Stimulated activated CD4-positive, alpha-beta T cell treated with anti-CD3 and anti-CD28 coated beads, TNF-alpha, amount 100 ng/mL, for 4 hours (primary cell): ENCODE measurements at places on chromosomes 6 and 20.

DNA sequence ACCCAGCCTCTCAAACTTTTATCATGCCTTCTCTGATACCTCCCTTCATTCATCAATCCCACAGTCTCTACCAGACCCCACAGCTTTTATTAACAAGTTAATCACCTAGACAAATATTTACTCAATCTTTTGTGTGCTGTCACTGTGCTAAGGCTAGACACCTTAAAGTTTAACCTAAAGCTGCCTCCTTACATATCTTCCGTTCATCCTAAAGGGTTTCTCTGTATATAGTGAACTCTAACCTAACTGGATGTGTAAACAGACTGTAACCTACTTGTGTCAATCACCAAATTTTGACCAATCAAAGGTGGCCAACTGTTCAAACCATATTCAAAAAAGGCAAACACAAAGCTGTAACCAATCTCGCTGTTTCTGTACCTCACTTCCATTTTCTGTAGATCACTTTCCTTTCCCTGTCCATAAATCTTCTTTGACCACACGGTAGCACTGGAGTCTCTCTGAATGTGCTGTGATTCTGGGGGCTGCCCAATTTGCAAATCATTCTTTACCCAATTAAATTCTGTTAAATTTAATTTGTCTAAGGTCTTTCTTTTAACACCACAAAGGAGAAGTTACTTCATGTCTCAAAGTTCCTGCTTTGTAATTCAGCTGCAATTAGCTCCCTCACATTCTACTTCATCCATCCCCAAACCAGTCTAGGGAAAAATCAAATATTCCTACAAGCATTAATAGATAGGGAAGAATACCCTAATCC is 72.5 kb downstream of the ARHGAP18 start:
- no peak for DNase-seq

DNA sequence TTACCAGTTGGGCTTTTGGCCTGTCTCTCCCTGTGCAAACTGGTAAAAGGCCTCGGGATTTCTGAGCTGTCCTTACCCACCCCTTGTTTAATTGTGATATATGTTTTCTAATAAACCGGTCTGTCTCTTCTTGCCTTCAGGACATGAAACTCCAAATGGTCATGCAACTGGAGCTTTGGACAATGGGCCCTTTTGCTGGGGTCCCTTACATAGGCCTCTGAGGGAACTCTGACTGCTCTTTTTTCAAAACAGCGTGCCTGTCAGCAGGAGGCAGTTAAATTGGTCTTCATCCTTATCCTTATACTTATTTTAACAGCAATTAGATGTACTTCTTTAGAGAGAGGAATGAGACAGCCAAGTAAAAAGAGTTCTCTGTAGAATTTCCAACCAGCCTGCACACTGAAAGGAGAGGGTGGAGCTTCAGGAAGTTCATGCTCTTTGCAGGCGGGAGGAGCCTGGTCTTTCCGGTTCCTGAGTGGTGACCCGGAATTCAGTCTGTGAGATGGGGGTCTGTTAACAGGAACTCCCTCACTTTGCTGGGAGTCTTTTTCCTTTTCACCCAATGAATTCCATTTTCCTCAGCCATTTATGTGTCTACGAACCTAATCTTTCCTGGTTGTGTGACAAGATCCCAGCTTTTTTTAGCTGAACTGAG is 299.6 kb upstream of the GJE1 start:
- no peak for DNase-seq

DNA sequence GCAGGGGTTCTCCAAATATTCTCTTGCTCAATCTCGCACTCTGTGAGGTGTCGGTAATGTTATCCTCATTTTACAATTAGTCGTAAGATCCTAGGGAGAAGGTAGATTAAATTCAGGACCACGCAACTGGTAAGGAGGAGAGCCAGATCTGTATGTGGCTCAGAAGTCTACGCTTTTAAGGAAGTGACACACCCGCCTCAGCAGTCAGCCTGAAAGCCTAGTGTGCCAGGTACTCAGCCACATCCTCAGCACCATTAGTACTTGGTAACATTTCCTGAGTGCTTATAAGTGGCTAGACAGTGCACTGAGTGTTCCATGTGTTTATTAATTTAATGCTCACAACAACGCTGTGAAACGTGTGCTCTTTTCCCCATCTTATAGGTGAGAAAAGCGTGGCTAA is 63.7 kb downstream of the DHX35 start:
- DNase-seq, result no peak

- no peak for DNase-seq
Observed at GRCh38 chr20:43987531-43987930, 72.9 kb downstream of the TOX2 start.

DNA sequence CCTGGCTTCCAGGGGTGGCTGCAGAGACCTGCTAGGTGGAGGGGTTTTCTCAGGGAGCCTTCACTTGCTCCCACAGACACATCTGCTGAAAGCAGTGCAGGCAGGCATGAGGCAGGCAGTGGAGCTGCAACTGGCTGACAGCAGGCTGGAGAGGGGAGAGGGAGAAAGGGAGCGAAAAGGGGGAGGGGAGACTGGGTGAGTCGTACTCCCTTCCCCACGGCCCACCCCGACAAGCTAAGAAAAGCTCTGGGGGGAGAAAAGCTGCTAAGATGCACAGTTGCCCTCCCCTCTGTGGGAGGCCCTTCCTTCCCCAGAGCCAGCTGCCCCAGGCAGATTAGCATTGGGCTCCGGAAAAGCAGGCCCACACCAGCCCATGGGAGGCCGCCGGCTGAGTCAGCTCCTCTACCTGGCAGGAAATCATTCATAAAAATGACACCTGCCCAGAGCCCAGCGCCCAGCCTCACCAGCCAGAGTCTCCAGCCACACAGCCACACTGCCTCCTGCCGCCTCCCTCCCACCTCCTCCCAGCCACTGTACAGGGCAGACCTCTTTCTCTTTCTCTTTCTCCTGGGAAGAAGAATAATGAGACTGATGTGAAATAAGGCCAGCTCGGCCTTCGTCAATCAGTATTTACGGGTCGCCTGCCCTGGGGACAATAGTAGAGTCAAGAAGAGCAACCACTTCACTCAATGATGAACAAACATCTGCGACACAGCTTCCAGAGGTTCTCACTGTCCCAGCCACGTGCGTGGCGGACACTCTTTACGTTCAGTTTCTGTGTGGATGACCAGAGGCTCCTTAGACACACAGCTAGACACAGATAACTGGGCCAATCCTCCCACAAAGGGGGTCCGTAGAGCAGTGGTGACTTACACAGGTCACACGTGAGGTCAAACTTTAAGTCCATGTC is 7.7 kb upstream of the C20orf203 start:
- no peak for DNase-seq

GRCh38 chr6:93243231-93243778 is 176.1 kb downstream of the EPHA7 start:
- no peak for DNase-seq

- no peak for DNase-seq
Observed at GRCh38 chr6:83310046-83310445, 116.9 kb downstream of the RWDD2A start.

- no peak for DNase-seq
Observed at GRCh38 chr20:63536997-63537524, at the start of gene PTK6. Gene PTK6 (minus strand): TSS chr20:63537376. CDS start chr20:63537314, 62 bp downstream.

DNA sequence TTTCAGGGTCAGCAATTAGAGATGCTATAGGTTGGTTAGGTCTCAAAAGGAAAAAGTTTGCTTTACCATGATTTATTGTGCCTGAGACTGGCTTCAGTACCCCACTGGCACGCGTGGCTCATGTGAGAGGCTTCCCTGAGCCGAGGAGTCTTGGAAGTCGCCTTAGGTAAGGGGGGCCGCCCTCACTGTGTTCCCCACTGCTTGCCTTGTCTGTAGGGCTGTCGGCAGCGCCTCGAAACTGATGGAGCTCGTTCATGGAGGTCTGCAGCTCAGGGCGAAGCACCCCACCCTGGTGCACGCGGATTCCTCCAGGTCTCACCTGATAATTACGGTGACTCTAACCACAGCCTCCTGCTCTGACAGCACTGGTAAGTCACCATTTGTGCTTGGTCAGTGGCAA is 39.2 kb downstream of the FRMD1 start:
- no peak for DNase-seq

DNA sequence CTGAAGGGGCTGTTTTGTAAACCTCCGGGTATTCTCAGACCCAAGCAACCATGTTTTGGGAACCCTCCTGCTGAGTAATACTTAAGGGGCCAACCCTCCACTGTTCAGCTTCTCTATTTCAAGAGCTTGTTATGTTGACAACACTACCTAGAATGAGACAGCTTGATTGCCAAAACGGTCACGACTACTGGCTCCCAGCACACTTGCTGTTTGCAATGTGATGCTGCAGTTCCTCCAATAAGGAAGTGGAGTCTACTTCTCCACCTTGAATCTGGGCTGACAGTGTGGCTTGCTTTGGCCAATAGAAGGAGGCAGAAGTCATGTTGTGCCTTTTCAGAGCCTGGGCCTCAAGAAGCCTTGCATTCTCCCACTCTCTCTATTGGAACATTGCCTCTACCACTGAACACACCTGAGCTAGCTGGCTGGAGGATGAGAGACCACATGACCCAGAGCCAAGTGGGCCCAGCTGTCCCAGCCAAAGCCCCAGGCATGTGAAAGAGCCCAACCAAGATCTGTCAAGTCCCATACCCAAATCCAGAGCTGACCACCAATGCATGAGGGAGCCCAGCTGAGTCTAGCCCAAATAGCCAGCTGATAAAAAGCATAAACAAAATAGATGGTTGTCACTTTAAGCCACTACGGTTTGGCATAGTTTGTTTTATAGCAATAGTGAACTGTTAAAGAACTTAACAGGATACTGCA is 108.0 kb downstream of the PRND start:
- no peak for DNase-seq
